CD4-positive, alpha-beta T cell treated with Interleukin-17A for 1 hour (primary cell): ENCODE measurements at places on chromosomes 7 and 10.
A peak's percentile ranks its signal among the peaks of the same experiment; 100 is the strongest.

GRCh38 chr10:81026591-81026990 is 488.9 kb downstream of the SH2D4B start:
- DNase-seq = no peak

GRCh38 chr10:62610649-62611229 is 193.8 kb upstream of the ADO start:
- peak; percentile 84 for DNase-seq

DNA sequence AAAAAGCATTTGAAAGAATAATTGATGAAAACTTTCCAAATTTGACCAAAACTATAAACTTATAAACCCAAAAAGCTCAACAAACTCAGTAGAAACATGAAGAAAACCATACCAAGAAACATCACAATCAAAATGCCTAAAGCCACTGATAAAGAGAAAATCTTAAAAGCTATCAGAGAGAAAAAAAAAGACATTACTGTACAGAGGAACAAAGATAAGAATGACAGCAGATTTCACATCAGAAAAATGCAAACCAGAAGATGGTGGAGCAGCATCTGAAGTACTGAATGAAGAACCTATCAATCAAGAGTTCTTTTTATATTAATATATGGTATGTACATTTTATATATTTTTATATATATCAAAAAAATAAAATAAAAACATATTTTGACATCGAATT is 2.4 kb upstream of the GPAM start:
- no peak for DNase-seq

DNA sequence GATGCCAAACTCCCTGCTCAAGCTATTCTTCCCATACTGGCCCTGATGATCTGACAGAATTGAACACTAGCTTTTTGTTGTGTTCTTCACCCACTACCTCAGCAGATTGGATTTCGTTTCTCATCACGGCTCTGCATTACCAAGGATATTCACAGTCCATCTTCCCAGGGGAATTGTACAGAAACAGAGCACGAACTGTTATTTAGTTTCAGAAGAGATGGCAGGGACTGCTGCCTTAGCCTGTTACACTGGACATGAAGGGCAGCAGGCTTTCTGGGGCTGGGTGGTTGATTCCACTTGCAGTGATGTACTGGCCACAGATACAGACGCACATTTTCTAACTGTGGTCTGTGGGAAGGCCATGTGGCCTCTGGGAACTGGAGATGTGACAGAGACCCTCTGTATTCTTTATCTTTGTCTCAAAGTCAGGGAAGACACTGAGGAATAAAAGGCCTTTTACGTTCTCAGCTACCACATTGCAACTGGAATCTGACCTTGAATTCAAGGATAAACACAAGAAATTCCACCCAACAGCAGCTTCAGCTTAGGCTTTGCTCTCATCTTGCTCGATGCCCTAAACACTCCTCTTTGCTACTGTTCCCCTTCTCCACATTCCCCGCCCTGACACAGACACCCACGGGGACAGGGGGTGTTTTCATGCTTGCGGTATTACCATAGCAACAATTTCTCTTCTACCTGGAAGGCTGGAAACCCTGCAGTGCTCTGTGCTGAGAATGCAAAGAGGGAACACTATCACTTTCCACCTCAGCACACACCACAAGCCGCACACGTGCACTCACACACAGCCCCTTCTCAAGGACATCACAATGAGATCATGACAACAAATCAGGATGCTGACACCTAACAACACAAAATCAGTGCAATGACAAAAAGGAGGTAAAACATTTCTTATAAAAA is 81.7 kb downstream of the RNF216 start:
- peak; percentile 89 for DNase-seq

GRCh38 chr10:108208732-108209131 is 1044.2 kb upstream of the SORCS1 start:
- no peak for DNase-seq

DNA sequence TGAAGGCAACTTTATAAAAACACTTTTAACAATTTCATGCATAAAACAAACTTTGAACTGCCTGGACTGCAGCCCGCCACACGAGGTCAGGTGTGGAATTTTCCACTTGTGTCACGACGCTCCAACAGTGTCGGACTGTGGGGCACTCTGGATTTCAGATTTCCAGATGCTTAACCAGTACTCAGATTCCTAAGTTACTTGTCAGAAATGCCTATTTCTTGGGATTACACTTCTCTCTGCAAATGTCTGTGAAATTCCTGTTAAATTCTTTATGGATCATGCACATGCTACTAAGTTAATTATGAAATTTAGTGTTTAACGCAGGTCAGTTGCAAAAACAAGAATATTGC is 473 bp upstream of the GPER1 start:
- no peak for DNase-seq

DNA sequence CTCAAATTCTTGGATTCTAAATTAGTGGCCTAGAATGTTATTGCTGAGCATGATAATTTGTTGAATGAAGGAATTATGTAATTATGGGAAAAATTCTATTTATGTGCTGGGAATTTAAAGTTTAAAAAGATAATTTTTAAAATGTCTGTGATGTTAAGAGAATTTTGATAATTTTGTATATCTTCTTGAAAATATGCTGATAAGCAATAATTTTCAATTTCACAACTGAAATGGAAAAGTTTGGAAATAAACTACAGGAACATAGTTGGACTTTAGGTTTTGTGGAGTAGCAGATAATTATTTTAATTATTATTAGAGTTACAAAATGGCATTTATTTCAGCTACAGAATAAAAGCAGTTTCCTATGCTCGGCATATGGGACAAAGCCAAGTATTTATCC is 268.5 kb upstream of the TPK1 start:
- DNase-seq = no peak

GRCh38 chr10:48197236-48197899 is 77.1 kb downstream of the FRMPD2 start:
- DNase-seq = no peak

DNA sequence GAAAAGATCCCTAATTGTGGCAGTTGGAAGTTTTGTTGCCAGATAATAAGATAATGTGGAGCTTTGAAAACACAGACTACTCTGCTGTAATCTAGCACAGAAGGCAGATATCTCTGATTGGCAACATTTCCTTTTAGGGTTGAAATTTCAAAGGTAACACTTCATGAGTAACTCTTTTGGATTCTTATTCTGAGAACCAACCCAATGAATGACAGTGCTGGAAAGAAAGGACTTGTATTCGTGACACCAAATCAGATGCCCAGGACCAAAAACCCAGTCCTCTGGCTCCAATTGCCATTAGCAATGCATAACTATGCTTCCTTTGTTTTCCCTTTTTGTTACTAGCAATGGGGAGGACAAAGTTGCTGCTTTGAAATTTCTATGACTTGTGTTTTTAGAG is 41.0 kb upstream of the ELMO1 start:
- DNase-seq = no peak

GRCh38 chr10:66888237-66888636 is 37.6 kb upstream of the LRRTM3 start:
- DNase-seq = no peak

DNA sequence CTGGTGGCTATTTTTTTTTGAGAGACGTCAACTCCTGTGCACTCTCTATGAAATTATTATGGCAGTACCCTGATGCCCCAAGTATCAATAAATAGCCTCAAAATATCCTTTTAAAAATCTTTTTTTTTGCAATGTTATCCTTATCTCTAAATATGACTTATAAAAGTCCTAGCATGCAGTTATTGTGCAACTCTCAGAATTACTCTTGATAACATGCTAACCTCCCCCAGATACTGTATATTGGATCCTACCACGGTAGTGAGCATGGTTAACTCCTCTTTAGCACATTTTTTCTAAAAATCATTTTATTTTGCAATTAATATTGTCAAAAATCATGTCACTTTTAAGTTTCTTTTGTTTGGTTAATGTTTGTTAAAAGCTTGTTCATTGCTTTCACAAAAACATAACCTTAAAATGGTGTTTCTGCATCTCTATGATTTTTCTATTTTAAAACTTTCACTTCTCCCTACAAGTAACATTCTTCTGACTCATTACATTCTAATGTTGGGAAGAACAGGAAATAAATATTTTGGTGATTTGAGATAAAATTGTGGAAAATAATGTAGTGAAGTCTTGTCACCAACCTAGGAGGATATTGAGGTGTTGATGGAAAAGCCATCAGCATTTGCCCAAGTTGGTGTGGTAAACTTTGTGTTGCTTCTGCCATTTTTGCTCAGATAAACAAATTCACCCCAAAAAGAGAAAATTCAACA is 42.1 kb upstream of the ADRA2A start:
- DNase-seq = no peak

DNA sequence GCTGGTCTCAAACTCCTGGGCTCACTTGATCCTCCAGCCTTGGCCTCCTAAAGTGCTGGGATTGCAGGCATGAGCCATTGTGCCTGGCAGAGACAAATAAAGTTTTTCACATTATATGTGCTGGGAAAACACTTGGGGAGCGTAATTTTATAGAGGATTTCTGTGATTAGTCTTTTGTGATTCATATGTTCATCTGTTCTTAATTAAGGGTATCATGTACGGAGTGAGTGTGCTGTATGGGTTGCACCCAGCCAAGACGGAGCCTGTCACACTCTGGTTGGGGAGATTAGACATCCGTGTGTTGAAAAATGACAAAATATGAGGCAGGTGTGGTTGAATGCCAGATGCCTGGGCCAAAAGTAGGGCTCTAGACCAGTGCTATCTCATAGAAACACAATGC is 10.3 kb downstream of the ADRB1 start:
- DNase-seq = no peak

DNA sequence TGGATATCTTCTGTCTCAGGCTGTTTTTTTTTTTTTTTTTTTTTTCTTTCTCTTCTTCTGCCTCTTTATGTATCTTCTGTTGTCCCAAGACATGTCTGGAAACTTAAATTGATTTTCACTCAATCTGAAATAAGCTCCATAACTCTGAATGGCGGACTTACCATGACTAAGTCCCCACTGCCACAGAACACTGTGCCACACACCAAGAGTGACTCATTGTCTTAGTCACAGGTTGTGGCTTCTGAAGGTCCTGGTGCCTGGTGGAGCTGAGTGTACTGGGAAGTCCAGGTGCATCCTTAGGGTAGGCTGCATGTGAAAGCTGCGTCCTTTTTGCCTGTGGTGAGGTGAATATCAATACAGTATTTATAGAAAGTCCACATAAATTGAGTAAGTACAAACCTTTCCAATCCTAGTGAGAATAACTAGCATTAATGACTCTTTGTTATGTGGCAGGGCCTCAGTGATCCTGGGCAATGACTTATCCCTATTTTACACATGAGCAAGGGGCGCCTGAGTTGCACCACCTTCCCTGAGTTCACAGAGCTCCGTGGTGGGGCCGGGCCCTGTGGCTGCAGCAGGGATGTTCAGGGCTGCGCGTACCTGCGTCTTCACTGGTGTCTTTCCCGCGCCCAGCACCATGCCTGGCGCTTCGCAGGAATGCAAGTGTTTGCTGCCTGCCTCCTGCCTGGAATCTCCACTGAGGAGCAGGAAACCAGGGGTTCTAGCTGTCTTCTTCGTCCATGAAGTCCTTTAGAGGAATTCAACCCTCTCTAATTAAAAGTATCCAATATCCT is 4.3 kb downstream of the PFKP start:
- DNase-seq = no peak

DNA sequence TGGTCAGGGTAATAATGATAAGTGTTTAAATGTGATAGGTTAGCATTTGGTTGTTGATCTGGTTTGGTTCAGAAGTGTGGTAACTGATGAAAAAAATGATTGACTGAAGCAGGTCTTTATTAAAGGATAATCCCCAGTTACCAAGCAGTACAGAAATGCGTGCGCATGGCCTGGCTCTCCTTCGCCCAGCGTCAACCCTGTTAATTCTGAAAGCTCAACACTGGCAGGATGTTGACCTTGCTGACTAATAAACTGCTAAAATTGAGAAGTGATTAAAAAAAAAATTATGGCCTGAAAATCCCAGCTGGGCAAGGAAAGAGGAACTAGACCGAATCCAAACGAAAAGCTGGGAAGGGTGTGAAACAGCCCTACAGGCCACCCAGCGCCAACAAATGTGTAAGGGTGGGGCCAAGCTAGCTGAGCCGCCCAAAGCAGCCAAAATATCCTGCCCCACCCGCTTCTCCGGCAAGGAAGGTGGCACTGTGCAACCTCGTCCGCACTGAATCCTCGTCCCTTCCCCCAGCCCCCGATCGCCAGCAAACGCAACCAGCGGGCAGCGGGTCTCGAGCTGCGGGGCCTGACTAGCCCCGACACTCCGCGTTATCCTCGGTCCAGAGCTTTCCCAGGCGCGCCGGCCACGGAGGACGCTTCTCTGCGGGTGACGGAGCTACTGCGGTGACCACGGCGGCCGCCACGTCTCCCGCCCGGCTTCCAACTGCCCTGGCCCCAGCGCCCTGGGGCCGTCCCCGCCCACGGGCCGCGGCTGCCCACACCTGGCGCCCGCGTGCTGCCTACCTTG is 561 bp downstream of the SHTN1 start:
- DNase-seq = peak; percentile 5

DNA sequence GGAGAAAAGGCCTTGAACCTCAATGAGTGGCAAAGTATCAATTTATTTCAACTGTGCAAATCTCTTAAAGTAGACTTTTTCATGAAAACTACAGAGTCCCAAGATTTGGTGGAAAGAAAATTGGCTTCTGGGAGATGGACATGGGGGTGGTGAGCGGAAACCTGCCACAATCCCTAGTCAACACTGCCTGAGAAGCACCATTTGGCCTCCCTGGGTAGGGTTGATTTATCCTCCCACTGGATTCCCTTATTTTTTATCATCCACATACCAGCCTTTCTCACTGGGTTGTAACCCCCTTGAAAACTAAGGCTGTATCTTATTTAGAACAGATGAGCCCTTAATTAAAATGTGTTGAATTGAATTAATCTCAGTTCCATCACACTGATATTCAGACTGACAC is 101.7 kb upstream of the PTN start:
- no peak for DNase-seq

GRCh38 chr7:49001610-49002033 is 77.3 kb downstream of the CDC14C start:
- DNase-seq = no peak

GRCh38 chr10:6053816-6054631 is 8.1 kb downstream of the IL2RA start:
- DNase-seq = no peak

- DNase-seq = no peak
These were observed 3.8 kb downstream of the KAZALD1 start for GRCh38 chr10:101065481-101066145.

GRCh38 chr10:87819289-87819585 is 1.2 kb upstream of the ATAD1 start:
- no peak for DNase-seq

- DNase-seq = no peak
These were observed 281.1 kb downstream of the CCDC3 start for GRCh38 chr10:12720217-12720981.

GRCh38 chr10:13724484-13724883 is 137.7 kb downstream of the PRPF18 start:
- DNase-seq = no peak

DNA sequence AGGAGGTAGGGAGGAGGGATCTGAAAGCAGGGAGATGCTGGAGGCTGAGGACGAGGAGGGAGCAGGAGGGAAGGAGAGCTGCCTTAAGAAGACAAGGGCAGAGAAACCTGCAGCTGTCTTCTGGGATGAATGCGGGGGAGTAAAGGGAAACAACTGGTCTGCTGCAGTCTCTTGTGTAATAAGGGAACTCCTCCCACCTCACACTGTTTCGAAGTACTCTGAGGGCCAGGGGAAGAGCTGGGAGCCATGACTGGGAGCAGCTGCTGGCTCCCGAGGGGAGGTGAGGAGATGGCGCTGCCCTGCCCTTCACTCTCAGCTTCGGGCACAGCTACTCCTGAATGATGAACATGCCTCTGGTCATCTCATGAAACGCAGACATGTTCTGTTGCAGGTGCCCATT is 65.1 kb downstream of the CLEC2L start:
- no peak for DNase-seq
